ENCODE measurements at places on chromosomes 5 and 9. TPM values are rescaled to one million over a fixed set of nuclear protein-coding genes. Genes with fewer than 3 reads are reported as not detected.

The FCHSD1 gene
- 24.5 TPM for total RNA-seq

The CYLC2 gene
- not detected for total RNA-seq

The BNC2 gene
- 15.3 TPM for total RNA-seq

The GABRP gene
- total RNA-seq: 0.36 TPM

The PRUNE2 gene
- total RNA-seq: 20.7 TPM

The CCDC192 gene
- not detected for total RNA-seq

The GRXCR2 gene
- total RNA-seq: not detected

The FOXI1 gene
- not detected for total RNA-seq

The PCDHAC1 gene
- 0.19 TPM for total RNA-seq

The TAF11L10 gene
- total RNA-seq: not detected

The CDKN2A gene
- total RNA-seq: 14.0 TPM

The IL4 gene
- total RNA-seq: not detected

The NSD1 gene
- total RNA-seq: 38.3 TPM

The PCDHA1 gene
- not detected for total RNA-seq

The TAF11L8 gene
- not detected for total RNA-seq

The VPS13A gene
- 20.8 TPM for total RNA-seq

The SLC6A7 gene
- not detected for total RNA-seq

The SPZ1 gene
- not detected for total RNA-seq

Measured in endothelial cell of coronary artery (primary cell).